Right atrium auricular region (tissue), 2 donors: ENCODE measurements at places on chromosomes 13 and 19. TPM values are rescaled to one million over a fixed set of nuclear protein-coding genes. Genes with fewer than 3 reads are reported as not detected.

Gene ZNF723
- not detected for total RNA-seq

DNA sequence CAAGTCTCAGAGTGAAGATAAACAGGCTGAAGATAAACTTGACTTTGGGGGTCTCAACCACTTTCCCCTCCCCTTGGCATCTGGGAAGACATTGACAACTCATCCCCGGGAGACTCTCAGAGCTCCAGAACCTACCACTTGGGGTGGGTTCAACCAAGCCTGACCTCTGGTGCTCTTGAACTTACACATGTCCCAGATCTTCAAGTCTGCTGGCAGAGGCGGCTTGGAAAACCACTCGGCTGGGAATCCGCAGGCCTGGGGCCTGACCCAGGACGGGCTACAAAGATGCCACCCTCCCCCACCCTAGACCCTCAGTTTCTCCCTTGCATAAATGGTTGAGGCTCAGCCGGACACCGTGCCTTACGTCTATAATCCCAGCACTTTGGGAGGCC, 512 bp downstream of the LRRC8E start:
- no peak for DNase-seq

DNA sequence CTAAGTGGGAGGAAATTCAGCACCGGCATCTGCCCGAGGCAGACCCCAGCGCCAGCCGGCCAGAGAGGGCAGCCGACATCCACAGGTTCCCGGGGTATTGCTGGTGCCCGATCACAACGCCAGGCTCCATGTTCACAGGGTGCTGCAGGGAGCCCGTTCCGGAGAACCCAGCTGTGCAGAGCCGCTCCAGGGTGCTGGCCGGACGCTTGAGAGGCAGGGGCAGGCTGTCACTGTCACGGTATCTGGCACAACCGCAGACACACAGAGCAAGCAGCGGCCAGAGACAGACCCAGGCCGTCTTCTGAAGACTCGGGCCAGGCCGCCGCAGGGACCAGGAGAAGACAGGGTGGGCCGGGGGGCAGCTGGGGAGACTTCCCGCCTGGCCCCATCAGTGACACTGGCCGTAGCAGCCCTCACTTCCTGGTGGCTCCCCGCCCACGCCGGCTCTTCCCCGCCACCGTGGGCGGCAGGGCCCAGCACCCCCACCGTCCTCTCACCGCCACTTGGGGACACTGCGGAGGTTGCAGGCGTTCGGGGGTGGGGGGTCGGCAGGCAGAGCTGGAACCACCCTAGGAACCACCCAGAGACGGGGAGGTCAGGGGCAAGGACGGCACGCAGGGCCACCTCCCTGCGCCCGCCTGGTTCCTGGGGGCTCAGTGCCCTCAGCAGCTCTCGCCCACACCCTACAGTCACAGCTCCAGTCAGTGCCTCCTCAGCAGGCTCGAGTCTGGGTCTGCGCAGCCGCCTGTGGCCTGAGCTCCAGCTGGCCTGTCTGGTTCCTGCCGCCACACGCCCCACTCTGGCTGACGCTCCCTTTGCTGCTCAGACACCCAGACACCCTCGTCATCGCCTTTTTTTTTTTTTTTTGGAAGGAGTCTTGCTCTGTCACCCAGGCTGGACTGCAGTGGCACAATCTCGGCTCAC, 3.8 kb downstream of the RNF126 start:
- DNase-seq = peak; percentile 85

- peak; percentile 63 for DNase-seq
These were observed 55.7 kb downstream of the MRPL57 start for GRCh38 chr13:21232196-21232595.

- no peak for DNase-seq
These were observed 15.8 kb upstream of the SHISA2 start for GRCh38 chr13:26067601-26068000.

- no peak for DNase-seq
These were observed 49.5 kb downstream of the COL4A1 start for GRCh38 chr13:110257408-110257807.

Gene GJB2
- total RNA-seq = 0.20 TPM

DNA sequence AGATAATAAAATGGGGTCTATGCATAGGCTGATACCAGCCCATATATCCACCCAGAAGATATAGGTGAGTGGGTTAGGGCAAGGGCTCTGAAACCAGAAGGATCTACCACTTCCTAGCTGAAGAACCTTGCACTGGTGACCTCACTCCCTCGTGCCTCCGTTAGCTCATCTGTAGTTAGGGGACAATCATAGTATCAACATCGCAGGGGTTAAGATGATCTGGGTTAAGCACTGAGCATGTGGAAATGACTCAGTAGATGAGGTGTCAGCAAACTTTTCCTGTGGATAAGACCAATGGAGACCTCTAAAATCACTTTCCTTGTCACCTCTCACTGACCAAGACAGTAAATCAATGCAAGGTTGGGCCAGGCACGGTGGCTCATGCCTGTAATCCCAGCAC, 30.5 kb downstream of the TNFSF14 start:
- DNase-seq = no peak

- no peak for DNase-seq
These were observed 378.0 kb downstream of the DNAJC15 start for GRCh38 chr13:43401361-43401760.
